ENCODE measurements at places on chromosomes 13 and 19.

- DNase-seq: no peak
These were observed 362.5 kb downstream of the TDRD3 start for GRCh38 chr13:60759499-60759898.

DNA sequence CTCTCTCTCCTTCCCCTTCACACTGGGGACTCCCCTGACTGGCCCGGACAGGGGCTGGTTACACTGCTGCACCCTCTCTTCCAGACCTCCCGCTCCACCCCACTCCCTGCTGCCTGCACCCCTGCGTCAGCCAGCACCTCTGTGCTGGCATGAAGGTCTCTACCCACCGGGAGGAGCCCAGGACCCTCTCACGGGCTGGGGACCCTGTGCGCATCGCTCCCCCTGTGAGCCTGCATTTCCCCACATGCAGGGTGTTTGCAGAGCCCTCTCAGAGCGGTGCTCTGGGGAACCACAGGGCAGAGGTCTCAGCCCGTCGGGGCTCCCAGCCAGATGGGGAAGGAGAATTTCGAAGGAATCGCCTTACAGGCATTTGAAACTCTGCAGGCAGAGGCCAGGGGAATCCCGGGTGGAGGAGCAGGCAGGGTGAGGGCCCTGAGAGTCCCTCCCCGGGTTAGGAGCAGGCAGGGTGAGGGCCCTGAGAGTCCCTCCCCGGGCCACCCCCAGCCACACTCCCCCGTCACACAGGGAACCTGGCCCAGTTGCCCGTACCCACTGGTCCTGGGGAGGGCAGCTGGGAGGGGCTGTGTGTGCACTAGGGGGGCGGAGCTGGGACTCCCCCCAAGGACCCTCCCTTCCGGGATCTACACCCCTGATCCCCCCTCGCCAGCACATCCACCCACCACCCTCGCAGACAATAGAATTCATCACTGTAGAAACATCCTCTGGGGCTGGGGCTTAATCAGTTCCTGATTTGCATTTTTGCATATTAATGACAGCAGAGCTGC lies 16.3 kb upstream of the TCF3 start:
- no peak for DNase-seq

GRCh38 chr13:111518161-111518792 lies 197.8 kb downstream of the TEX29 start:
- no peak for DNase-seq

DNA sequence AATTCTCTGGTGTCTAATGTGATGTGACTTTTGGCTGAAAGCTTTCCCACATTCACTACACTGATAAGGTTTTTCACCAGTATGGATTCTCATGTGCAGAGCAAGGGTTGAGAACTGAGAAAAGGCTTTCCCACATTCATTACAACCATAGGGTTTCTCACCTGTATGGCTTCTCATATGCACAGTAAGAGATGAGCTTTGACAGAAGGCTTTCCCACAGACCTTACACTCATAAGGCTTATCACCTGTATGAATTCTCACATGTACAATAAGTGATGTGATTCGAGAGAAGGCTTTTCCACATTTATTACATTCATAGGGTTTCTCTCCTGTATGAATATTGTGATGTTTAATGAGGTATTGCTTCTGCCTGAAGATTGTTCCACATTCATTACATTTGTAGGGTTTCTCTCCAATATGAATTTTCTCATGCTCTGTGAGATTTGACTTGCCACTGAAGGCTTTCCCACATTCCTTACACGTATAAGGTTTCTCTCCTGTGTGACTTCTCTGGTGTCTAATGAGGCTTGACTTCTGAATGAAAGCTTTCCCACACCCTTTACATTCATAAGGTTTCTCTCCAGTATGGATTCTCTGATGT lies 14.0 kb downstream of the ZNF260 start:
- no peak for DNase-seq

DNA sequence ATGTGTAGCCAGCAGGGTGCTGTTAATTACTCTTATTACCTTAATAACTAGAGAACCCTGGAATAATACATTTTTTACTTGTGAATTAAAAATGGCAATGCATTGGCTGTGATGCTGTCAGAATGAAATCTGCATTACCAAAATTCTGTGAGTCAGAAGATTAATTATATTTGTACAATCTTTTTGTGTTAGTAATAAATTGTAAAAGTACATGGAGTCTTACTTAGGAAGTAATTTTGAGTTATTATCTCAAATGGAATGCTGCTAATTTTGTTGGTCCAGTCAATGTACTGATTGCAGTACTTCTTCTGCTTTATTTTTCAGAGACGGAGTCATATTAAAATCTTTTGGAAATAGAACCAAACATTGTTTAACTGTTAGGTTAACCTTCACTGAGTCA lies 152.0 kb upstream of the SLC10A2 start:
- DNase-seq: no peak

- no peak for DNase-seq
These were observed 65.6 kb upstream of the HTR2A start for GRCh38 chr13:46962281-46962941.

- DNase-seq: no peak
These were observed 1.2 kb downstream of the KLF2 start for GRCh38 chr19:16325641-16326400.

- no peak for DNase-seq
These were observed 41.2 kb downstream of the ZNF146 start for GRCh38 chr19:36256064-36256463.

- no peak for DNase-seq
These were observed 213.8 kb downstream of the KCTD12 start for GRCh38 chr13:76672420-76672819.

GRCh38 chr19:1166872-1167573 lies 7.0 kb downstream of the SBNO2 start:
- DNase-seq: no peak

DNA sequence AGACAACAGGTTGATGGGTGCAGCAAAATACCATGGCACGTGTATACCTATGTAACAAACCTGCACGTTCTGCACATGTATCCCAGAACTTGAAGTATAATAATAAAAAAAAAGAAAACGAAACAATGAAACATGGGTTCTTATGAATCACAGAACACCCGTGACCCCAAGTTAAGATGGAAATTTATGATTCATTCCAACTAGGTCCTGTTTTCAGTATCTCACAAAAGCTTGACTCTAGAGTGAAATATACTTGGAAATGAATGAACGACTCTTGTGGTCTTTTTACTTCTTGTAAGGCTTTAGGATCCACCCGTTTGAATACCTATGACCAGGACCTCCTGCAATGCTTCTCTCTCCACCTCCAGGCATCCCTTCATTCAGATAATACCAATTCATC lies 3.5 kb upstream of the LILRB4 start:
- no peak for DNase-seq

- no peak for DNase-seq
These were observed 43.0 kb downstream of the ZAR1L start for GRCh38 chr13:32272021-32272683.

DNA sequence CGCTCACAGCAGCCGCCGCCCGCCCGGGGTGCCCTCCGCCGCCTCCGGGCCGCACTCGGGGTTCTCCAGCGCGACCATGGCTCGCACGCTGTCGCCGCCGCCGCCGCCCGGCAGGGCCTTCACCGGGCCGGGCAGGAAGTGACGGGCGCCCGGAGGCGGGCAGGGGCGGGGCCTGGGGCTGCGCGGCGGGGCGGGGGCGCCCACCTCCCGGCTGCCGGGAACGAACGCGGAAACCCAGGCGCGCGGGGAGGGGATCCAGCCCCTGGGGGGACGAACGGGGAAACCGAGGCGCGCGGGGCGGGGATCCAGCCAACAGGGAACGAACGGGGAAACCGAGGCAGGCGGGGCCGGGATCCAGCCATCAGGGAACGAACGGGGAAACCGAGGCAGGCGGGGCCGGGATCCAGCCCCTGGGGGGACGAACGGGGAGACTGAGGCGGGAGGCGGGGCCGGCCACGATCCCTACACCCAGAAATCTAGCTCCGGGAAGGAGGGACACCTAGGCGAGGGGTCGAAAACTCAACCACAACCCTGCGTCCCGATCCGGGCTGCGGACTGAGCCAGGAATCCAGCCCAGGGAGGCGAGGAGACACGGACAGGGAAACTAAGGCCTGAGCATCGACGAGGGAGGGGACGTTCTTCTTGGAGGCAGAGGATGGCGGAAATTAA lies at the start of gene R3HDM4:
Gene R3HDM4, minus strand, starts transcription at position 140 of the 669 bp plus-strand sequence. Its CDS starts 62 bp downstream, at position 78.
- DNase-seq: no peak

DNA sequence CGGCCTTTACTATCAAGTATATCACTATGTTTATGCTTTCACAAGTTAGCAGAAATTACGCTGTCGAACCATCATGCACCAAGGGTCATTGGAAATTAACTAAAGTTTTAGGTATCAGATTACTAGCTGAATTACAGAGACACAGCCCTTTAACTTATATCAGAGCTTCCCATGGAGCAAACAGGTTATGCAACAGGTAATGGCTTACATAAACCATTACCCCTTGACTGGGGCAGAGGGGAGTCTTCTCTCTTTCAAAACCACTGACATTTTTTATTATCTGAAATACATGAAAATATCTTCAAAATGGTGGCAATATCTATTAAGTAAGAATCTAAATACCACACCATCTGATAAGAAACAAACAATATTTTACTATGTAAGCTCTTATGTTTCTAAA lies 1692.9 kb upstream of the SLC10A2 start:
- no peak for DNase-seq

- no peak for DNase-seq
These were observed 101.6 kb downstream of the RAP2A start for GRCh38 chr13:97535614-97536013.

DNA sequence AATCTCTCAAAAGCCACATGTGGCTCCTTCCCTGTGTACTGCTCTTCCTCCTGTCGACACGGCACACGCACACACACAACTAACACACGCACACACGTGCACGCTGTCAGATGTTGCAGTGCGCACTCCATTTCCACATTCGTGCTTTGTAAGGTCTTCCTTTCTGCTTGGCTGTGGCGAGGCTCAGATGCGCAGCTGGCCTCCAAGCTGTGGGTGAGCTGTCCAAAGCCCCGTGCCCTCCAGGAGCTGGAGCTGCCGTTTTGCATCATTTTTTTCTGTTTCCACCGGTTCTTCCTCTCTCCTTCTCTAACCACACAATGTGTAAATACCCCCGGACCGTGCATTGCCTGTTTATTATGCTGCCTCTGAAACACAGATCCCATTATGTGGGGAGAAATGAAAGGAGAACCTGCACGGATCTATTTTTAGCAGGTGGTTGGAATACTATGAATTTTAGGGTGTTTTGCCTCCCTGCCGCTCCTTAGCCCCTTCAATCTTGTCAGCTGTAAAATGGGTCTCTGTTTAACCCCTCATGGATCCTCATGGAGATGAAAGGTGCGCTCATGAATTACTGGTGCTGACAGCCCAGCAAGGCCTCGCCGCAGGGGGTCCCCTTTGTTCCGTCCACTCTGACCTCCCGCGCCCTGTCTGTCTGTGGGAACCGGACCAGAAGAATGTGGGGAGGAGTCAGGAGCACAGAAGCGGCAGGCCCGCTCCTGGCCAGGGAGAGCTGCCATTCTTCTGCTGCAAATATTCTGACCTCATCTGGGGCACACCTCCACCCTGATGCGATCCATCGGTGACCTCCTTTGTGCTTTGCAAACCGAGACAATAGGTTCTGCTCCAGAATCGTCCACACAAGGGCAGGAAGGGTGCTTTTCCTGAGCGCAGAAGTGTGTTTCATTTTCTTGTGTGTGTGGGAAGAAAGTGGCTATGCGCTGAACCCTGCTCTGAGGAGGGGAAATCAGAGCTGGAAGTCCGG lies 137.7 kb downstream of the SOX1 start:
- no peak for DNase-seq

DNA sequence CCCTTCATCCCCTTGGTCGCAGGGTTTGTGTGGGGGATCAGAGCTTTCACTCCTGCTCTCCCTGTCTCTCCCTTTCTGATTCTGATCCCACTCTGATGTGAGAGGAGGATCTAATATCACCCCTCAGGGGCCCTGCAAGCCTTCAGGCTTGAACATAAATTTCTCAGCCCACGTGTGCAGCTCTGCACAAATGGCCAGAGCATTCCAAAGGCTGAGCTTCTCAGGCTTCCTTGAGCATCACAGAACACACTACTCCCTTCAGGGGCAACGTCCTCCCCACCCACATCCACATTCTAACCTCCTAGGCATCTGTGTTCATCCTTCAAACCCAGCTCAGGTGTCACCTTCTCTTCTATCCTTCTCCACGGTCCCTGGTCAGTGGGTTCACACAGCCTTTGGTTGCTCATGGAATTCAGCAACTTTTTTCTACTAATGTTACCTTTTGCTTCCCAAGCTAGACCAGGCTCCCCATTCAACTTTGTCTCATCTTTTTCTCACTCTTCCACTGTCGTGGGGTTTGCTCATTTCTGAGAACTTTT lies 24.4 kb upstream of the DOCK9 start:
- no peak for DNase-seq

DNA sequence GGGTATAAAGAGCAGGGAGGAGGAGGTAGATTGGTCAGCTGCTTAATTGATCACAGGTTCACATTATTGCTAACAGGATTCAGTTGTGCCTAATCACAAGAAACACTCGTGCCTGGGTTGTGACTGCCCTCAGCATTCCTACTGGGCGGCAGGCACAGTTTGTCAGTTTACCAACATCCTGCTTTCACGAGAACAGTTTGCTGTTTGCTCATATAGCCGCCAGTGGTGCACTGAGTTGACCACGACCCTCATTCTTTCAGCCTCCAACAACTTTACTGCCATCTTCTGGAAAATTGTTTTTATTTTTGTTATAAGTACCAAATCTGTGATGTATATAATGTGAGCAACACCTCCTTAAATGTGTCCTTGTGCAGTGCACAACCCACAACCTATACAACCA lies 16.2 kb upstream of the IFT88 start:
- no peak for DNase-seq

GRCh38 chr19:48258350-48258749 lies 2.6 kb upstream of the CARD8 start:
- DNase-seq: no peak

DNA sequence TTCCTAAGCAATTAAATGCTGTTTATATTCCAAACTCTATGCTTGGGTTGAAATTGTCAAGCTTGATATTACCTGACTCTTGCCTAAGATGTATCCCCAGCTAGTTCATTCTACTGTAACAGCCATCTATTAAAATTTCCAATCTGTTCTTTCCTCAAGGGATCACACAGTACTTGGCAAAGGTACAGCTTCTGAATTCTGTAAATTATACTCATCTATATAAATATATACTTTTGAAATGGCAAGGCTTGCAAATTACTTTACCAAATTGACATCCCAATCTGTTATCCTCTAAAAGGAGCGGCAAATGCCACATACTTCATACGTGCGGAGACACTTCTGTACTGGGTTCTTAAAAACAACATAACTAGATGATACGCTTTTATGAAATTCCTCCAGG lies 330.2 kb downstream of the DNAJC15 start:
- no peak for DNase-seq

GRCh38 chr13:113452466-113452865 lies 822 bp downstream of the ADPRHL1 start:
- no peak for DNase-seq

All from vagina (tissue), 2 donors.